Stimulated activated CD8-positive, alpha-beta memory T cell treated with anti-CD3 and anti-CD28 coated beads, Interleukin-4, amount 100 ng/mL, for 48 hours (primary cell): ENCODE measurements at places on chromosomes 12 and 14.

- DNase-seq: no peak
These were observed 19.5 kb upstream of the GAS2L3 start for GRCh38 chr12:100553936-100554335.

- no peak for DNase-seq
These were observed 1387.1 kb upstream of the TMEM132C start for GRCh38 chr12:126879842-126880241.

DNA sequence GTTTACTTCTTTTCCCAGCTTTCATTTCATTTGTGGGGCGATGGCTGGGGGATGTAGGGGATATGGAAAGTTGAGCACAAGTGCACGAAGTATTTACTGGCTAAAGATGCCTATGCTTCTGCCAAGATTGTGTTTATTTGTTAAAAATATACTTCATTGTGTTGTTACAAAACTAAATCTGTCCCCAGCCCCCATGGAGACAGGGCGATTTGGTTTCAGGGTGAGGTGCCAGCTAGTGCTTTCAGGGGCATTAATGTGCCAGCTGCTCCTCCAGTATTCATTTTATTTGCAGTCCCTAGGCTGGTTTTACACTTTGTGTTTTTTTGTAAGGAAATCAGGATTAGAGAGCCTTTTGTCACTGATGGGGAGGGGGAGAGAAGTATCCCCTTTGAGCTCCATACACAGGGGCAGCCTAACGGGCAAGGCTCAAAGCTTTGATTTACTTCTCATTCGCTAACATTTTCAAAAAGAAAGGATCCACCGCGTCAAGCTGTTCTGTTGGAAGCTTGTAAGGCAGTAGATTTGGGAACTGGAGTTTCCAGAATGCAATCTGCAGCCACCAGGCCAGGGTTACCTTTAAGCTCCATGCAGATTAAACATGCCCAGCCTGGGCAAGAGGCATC is 198.7 kb upstream of the PLEKHG7 start:
- no peak for DNase-seq

DNA sequence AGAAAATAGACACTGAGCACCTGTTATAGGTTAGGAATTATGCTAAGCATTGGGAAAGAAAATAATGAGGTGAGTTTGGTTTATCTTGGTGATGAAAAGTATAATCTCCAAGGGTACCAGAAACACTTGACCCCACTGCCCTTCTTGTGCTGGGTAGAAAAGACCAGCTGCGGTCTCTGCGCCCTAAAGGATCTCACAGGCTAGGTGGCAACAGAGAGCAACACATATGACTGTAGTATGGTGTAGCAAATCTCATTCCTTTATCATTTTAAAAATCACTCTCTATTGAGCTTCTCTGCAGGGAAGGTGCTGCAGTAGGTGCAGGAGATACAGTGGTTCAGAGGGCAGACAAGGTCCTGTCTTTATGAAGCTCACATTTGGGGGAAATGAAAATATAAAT is 26.1 kb downstream of the NRXN3 start:
- DNase-seq: no peak

- no peak for DNase-seq
These were observed 177.9 kb downstream of the VRK1 start for GRCh38 chr14:96975116-96975515.

GRCh38 chr14:44530475-44530874 is 23.4 kb upstream of the FSCB start:
- DNase-seq: no peak

DNA sequence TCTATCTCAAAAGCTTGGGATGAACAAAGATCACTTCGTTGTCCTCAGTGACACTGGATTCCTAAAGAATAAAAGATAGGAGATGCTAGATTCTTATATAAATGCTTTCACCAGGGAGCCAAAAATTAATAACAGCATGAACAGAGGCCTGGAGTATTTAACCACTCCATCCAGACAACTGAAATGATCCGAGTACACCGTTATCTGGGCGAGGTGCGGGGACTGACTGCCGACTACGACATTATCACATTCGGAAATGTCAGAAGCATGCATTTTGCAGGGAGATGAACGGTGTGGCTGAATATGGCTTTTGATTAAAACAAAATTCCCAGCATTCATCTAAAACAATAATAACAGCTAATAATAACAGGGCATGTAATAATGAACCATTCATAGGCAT is 56.6 kb downstream of the TRPV4 start:
- DNase-seq: no peak

DNA sequence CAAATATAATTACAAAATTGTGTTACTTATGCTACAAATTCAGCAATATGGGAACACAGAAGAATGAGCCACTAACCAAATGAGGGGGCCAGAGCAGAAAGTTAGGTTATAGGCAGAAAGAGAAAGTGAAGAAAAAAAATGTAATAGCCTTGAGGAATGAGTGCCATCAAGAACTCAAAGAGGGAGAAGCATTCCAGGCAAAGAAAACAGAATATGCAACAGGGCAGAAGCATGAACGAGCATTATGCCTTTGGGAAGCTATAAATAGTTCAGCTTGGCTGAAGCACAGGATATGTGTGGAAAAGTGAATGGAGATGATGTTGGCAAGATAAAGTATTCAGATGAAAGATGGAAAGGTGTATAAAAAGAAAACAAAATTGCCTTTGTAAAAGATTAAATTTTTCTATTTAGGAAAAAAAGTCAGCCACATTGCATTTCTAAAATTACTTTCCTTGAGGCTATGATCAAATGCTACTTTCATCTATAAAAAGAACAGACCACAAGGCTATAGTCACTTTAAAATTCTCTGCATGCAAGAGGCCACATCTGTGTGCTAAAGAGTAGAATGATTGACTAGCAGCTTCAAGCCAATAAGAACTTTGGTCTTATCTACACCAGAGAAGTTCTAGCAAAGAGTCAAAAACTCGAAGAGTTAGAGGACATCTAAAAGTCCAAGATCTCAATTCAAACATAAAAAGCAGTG is 193.6 kb upstream of the GARIN6 start:
- DNase-seq: no peak

DNA sequence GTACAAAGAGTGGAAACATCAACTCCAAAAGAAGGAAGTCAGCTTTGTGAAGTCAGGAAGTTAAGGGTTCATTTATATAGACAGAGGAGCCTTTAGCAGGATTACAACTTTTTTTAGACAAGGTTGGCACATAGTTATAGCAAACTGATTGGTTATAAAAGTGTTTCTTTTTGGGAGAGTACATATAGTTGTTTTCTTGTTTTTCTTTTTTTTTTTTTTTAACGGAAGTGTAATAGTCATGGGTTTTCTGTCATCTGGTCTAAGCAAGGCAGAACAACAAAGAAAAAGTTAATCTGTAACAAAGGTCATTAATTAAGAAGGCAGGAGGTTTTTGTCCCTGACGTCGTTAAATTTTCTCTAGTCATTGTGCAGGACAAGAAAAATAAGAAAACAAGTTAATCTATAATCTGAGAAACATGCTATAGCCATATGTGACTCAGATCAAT is 13.0 kb upstream of the MFAP5 start:
- no peak for DNase-seq

DNA sequence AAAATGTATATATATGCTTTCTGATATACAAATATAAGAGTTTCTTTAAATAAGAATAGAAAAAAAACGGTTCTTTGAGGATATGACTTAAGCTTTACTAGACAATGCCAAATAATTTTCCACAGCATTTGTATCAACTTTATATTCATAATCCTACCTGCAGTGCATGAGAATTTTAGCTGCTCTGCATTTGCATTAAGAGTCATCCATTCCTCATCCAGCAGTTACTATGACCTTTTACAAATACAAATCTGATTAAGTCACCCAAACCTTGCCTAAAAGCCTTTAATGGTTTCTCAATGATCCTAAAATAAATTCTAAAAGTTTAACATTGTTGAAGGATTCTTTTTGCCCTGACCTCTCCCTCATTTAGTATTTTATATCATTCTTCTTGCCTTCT is 116.5 kb downstream of the MGAT4C start:
- no peak for DNase-seq

DNA sequence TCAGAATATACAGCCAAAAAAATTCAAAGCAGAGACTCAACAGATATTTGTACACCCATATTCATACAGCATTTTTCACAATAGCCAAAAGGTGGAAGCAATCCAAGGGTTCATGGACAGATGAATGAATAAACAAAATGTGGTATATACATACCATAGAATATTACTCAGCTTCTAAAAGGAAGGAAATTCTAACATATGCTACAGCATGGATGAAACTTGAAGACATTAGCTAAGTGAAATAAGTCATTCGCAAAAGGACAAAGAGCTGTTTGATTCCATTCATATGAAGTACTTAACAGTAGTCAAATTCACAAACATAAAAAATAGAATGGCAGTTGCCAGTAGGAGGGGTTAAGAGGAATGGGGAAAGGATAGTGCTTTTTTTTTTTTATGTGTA is 91.8 kb upstream of the ARID2 start:
- no peak for DNase-seq

GRCh38 chr14:105554523-105554922 is 28.1 kb downstream of the TMEM121 start:
- DNase-seq: no peak

- DNase-seq: no peak
These were observed 103.7 kb upstream of the NUDT4 start for GRCh38 chr12:93273834-93274564.

- DNase-seq: peak; percentile 95
These were observed 9.2 kb downstream of the PHB2 start for GRCh38 chr12:6961278-6961694.

DNA sequence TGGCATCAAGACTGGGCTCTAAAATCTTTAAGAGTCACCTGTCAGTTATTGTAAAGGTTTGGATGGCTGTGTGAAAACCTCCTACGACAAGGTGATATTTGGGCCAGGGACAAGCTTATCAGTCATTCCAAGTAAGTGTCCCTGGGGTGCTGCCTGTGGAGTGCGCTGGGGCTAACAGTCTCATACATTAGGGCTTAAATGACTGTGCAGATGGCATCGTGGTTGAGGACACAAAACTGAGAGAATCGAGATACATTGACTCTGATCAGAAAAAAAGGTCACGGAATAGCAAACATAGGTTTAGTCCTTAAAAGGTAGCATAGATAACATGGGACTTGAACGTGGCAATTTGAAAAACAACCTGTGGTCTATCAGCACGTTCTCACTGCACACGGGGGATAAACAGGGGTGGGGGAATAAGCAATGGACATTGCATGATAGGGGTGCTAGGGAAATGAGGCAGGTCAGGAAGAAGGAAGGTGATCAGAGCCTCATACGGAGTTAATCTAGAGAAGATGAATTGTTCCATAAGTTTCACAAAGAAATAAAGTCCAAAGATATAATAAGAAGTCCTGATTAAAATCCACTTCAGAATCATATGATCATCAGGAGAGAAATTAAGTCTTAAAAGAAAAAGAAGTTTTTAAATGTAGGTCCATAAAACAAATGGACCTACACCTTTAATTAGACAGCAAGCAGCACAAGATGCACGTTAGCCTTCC is 100.3 kb downstream of the DAD1 start:
- no peak for DNase-seq

DNA sequence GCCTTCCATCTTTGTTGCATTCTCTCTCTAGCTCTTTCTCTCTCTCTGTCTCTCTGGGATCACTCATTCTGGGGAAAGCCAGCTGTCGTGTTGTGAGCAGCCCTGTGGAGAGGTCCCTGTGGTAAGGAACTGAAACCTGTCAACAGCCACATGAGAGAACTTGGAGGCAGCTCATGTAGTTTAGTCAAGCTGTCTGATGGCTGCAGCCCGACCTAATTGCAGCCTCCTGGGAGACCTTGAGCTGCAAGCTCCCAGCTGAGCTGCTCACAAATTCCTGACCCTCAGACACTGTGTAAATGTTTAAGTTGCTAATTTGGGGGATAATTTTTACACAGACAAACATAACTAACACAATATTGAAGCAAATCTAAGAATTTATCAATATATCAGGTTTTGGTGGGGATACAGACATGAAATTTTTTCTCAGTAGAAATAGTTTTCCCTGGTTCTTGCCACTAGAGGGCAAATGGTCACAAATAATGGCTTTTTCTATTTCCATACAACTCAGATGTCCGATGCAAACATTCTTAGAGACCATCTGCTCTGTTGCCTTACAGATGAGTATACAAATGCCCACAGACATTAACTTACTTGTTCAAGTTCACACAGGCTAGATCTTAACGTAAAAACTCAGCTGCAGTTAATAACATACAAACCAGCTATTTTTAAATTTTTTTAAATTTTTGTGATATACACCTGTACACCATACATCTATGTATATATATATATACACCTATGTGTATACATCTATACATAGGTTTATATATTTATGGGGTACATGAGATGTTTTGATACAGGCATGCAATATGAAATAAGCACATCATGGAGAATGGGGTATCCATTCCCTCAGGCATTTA is 15.5 kb upstream of the KRR1 start:
- DNase-seq: peak; percentile 25

DNA sequence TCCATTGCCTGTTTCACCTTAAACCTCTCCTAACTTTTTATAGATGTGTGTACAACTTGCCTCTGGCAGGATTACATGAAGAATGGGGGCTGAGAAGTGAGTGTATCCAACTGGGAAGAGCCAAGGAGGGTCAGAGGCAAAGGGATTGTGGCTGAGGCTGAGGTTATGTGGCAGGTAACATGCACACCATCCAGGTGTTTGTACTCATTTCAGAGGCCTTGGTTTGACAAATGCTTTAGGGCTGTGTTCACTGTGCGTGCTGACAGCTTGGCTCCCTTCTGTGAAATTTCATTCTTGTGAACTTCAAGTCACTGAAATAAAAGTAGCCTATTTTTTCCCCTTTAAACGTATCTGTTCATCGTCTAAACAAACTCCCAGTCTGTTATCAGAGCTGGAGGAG is 47.7 kb downstream of the ANO6 start:
- no peak for DNase-seq

- DNase-seq: no peak
These were observed 5.5 kb downstream of the LRP10 start for GRCh38 chr14:22877000-22877501.

DNA sequence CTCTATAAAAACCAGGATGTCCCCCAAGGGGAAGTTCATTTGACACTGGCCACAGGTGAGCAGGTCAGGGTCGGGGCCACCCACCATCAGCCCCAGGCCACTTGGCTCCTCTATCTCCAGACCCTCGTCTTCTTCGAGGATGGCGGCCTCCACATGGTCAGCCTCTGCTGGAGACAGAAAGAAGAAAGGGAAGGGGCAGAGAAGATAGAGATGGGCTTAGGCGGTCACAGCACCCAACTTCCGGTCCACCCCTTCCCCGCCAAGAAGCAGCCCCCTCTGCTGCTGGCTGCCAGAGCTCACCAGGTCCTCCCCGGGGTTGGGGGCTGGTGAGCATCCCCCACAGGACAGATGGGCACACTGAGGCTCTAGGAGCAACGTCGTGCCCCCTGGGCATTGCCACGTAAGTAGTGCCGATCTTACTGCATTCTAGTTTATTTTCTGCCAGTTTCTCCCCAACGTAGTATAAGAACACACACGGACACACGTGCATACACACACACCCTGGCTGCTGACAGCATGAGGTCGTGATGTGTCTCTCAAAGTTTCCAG is 14.2 kb downstream of the BCL11B start:
- peak; percentile 30 for DNase-seq
